ENCODE measurements at places on chromosomes 16 and 17.

GRCh38 chr16:81003610-81004460 is 2.9 kb downstream of the CMC2 start:
- DNase-seq = no peak

GRCh38 chr16:25235991-25236390 is 19.2 kb downstream of the AQP8 start:
- DNase-seq = no peak

- DNase-seq = no peak
These were observed 1.9 kb downstream of the SRSF1 start for GRCh38 chr17:58005031-58005727.

- DNase-seq = no peak
These were observed 485.5 kb downstream of the WWOX start for GRCh38 chr16:78584991-78585390.

DNA sequence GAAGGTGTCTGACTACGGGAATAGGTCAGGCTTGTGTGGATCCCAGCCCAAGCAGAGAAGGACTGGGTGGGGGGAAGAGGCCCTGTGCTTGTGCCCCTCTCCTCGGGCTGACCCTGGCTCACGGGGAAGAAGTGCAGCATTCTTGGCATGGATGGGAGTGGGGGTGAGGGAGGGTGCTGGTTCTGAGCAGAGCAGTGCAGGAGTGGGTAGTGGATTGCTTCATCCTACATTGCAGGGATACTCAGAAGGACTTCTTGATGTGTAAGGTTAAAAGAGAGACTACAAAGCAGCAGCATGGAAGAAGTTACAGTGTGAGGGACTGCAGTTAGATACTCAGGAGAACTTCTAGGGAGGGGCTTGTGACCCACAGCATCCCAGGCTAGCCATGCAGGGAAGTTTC is 2.1 kb downstream of the ARHGAP23 start:
- no peak for DNase-seq

GRCh38 chr17:77438241-77439188 is 297.7 kb downstream of the SEC14L1 start:
- no peak for DNase-seq

- DNase-seq = peak; percentile 50
These were observed 8.6 kb upstream of the MC1R start for GRCh38 chr16:89909777-89910716.

DNA sequence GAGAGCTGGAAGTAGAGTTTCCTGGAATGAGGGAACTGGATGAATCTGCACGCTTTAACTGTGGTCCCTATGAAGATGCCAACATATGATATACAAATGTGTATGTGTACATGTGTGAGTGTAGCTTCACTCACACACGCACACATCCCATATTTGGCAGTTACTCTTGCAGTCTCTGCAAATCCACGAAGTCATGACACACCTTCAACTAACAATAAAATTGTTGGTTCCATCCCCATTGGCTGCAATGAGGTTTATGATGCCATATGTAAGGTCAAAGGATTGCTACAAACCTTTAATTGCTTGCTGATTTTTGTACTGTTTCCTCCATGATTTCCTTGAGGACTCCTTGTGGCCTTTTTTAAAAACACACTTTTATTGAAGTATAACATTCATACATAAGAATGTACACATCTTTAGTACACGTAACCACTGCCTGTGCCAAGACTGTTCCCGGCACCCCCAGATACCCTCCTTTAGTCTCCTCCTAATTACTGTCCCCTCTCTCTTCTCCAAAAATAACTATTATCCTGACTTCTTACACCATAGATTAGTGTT is 22.0 kb downstream of the MYO1D start:
- DNase-seq = no peak

DNA sequence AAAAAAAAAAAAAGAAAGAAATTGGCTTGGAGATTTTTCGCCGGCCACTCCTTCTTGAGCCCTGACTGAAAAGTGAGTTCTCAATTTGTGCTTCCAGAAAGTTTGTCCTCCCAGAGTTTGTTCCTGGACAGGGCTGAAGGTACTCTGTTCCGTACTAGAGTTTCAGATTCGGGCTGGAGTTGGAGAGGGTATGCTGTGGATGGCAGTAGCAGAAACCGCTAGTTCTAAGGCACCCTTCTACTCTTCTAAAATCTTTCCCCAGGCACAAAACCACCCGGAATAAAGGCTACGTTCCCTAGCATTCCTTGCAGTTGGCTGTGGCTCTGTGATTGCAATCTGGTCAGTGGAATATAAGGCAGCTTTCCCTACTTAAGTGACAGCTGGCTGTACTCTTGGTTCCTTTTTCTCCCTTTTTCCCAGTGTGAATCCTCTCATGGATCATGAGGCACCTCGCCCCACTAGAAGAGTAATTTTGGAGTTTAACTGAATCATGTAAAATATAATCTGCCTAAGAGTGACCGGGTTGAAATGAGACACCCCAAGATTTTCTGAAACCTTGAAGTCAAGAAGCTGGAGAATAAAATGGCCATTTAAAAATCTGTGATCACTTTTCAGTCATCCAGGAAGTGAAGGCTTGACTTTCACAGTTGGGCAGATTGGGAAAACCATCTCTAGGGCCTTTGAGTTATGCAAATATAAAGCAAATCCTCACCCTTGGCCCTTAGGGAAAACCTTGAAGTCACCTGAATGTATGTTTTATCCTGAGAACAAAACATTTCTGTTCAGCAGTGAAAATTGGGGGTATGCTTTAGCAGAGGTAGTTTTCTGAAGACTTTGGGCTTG is 901 bp upstream of the HEATR6 start:
- DNase-seq = no peak
